ENCODE measurements at places on chromosomes 6 and 20.

GRCh38 chr20:48776306-48776705 is 51.5 kb downstream of the PREX1 start:
- DNase-seq, result no peak

DNA sequence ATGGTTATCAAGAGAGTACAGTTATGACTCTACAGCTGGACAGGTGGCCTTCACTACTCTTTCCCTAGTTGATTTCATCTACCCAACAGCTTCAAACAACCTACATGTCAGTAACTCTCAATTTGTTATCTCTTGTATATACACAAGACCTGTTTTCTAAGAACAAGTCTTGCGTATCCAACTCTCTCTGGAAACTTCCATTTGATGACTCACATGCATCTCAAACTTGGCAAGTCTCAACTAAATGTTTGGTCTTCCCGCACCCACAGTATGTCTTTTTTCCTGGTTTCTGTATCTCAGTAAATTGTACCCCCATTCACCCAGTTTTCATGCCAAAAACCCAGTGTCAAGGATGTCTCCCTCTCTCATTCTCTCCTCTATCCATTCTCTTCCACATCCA is 97.7 kb downstream of the BTBD9 start:
- DNase-seq, result no peak

DNA sequence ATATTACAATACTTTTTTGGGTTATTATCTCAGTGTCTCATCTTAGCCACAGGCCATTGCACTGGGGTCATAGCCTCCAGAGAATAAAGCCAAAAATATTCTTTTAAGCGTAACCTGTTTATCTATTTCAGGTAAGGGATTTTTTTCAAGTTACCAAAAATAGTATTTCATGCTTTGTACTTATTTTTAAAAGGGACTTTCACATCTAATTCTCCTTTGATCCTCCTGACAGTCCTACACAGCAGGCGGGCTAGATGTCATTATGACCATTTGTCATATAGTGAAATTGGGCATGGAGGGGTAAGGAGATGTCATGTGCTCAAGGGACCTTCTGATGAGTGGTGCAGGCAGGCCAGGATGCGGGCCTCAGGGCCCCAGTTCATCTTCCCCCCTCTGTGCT is 68.9 kb downstream of the TBC1D7 start:
- DNase-seq, result no peak

DNA sequence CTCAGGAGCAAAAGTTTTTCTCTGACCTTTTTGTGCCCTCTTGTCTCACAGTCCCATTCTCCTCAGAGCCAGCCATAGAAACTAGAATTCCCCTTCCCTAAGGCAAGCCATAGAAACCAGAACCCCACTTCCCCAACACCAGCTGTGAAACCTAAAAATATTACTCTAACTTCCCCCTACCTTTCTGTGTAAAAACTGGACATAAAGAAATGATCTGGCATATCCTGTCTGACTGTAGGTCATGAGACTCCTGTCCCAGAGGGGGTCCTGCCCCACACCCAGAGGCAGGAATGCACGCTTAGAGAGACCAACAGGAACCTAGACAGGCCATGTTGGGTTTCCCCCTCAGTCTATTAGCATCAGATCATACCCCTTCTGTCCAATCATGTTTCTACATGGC is 140.6 kb upstream of the SLC22A16 start:
- no peak for DNase-seq

- DNase-seq, result no peak
Observed at GRCh38 chr20:11569163-11569562, 348.5 kb upstream of the BTBD3 start.

- no peak for DNase-seq
Observed at GRCh38 chr6:111739257-111739696, 133.6 kb upstream of the TRAF3IP2 start.

DNA sequence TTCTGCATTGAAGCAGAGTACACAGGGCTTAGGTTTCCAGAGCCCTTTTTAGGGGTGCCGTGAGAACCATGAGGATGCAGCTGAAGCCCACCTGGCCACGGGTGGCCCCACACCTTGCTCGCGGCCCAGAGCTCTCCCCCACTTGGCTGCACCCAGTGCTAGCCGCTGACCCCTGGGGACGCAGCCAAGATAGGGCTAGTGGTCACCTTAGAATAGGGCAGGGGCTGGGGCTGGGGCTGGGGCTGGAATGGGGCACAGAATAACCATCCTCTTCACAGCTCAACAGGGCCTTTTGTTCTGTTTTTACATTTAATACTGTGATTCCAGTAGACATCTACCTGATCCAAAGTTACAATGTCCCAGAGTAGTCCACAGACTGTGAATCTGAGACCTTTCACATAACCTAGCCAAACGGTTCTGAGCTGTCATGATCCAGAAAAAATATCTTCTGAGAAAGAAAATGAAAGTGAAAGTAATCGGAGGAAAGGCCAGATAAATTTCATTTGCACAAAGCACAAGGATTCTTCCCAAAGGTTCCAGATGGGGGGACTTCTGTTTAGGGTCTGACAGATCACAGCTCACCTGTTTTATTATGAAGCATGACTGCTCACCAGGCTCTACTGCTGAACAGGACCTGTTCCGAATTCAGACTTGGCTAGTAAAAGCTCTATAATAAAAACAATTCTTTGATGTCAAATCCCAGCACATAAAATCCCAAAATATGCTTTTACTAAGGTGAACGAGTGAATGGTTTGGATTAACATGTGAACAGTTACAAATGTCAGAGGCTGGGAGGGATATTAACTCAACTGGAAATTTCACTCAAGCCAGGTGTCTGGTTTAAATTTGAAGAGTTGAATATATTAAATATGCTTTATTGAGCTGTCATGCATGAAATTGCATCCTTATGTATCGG is 401.9 kb downstream of the THBS2 start:
- DNase-seq, result no peak

GRCh38 chr20:62463651-62464424 is 12.0 kb downstream of the GATA5 start:
- DNase-seq, result no peak

- DNase-seq, result no peak
Observed at GRCh38 chr6:53581856-53582255, 37.0 kb upstream of the GCLC start.

GRCh38 chr6:788058-788457 is 95.1 kb upstream of the EXOC2 start:
- no peak for DNase-seq

- no peak for DNase-seq
Observed at GRCh38 chr6:53044071-53044470, 21.1 kb upstream of the FBXO9 start.
